Suprapubic skin (tissue), 4 donors: ENCODE measurements at places on chromosomes 3 and 15.
A peak's percentile ranks its signal among the peaks of the same experiment; 100 is the strongest.

DNA sequence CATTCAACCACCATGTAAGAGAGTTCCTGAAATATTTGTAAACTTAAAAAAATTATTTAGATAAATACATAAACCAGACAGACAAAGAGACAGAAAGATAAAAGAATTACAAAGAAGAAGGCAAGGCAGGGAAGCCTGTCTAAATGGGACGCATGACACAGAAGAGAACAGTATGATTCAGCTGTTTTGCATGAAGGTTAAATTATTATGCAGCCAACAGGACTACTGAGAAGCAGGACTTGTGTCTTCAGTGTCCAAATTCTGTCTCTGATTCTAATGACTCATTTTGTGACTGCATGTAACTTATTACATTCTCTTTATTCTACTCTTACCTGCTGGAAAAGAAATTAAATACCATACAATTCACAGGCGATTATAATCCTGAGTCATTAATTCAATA, 340.4 kb upstream of the KCNMB2 start:
- no peak for DNase-seq

DNA sequence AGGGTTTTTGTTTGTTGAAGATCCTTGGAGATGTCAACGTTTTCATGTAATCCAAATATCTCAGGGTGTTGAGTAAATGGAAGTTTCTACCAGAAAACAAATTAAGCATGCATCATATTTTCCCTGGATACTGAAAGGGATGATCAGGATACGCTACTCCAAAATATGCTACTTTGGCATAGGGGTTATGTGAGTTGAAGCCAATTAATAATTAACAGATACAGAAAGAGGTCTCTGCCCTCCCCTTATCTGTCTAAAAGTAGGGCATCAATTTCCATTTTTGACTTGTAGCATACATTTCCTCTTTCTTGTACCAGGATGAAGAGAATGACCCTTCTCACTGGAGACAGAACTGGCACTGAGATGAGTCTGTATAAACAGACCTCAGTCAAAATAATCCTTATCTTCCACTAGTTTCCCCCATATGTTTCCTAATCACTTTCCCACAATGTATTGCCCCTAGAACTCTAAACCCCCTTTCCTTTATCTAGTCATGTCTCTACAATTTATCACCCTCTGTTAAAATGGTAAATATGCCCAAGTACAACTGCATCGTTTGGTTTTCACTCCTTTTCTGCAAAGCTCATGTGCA, 17.4 kb upstream of the ASB14 start:
- no peak for DNase-seq

GRCh38 chr15:56261854-56262509, 18.3 kb upstream of the RFX7 start:
- no peak for DNase-seq

- DNase-seq = no peak
These were observed 27.0 kb upstream of the RNF7 start for GRCh38 chr3:141710888-141711616.

GRCh38 chr3:70550723-70551319, 238.4 kb upstream of the MDFIC2 start:
- DNase-seq = peak; percentile 81

DNA sequence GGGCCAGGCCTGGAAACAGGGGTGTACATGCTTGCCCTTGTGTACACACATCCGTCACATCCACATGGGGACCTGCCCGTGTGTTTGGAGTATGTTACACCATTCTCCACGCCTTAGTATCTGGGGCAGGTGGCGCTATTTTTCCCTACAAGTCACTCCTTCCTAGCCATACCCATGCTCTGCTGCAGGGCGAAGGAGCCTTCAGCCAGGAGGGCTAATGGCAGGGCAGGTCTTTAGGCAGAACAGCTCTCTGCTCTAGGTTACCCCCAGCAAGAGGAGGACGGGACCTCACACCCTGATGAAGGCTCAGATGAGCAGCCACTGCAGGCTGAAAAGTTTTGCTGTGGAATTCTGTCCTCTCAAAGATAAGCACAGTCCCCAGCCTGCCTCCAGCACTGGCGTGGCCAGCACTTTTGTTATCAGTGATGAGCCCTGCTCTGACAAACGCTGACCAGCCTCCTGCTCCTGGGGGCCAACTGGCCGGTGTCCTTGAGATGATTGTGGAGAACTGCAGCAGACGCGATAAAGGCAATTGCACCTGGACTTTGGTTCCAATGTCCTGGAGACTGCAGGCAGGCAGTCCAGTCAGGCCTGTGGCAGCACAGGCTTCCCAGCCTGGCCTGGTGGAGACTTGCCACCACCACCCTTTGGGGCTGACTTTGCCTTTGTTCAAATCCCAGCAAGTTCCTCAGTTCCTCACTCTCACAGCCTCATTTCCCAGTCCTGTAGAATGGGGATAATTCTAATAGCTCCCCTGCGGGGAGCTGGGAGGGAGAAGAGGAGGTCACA, 19.8 kb upstream of the PIGZ start:
- DNase-seq = peak; percentile 40

- no peak for DNase-seq
These were observed 17.0 kb upstream of the AVEN start for GRCh38 chr15:34055868-34056595.
